ENCODE measurements at places on chromosomes 3 and 15.

- no peak for ATAC-seq
Observed at GRCh38 chr15:54354341-54354740, 376.1 kb downstream of the UNC13C start.

DNA sequence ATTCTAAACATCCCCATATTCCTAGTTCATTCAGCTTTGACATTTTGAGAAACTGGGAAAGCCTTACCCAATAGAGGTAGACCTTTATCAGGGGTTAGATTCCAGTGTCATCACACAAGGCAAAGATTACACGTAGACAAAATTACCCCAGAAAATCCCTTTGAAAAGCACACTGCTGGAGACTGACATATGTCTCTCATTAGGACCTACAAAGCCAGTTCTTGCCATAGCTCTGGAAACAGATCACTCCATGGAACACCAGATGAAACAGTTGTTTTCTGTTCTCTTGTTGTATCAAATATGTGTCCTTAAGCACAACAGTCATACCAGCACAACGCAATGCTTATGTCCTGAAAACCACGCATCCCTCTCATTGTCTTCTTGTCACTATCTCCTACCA is 44.7 kb downstream of the RARB start:
- peak; percentile 45 for ATAC-seq

- ATAC-seq = no peak
Observed at GRCh38 chr15:33113666-33114373, 80.7 kb downstream of the FMN1 start.

- peak; percentile 33 for ATAC-seq
Observed at GRCh38 chr15:78880242-78880533, 7.5 kb downstream of the MORF4L1 start.

GRCh38 chr3:181725830-181726229 is 14.1 kb downstream of the SOX2 start:
- no peak for ATAC-seq

DNA sequence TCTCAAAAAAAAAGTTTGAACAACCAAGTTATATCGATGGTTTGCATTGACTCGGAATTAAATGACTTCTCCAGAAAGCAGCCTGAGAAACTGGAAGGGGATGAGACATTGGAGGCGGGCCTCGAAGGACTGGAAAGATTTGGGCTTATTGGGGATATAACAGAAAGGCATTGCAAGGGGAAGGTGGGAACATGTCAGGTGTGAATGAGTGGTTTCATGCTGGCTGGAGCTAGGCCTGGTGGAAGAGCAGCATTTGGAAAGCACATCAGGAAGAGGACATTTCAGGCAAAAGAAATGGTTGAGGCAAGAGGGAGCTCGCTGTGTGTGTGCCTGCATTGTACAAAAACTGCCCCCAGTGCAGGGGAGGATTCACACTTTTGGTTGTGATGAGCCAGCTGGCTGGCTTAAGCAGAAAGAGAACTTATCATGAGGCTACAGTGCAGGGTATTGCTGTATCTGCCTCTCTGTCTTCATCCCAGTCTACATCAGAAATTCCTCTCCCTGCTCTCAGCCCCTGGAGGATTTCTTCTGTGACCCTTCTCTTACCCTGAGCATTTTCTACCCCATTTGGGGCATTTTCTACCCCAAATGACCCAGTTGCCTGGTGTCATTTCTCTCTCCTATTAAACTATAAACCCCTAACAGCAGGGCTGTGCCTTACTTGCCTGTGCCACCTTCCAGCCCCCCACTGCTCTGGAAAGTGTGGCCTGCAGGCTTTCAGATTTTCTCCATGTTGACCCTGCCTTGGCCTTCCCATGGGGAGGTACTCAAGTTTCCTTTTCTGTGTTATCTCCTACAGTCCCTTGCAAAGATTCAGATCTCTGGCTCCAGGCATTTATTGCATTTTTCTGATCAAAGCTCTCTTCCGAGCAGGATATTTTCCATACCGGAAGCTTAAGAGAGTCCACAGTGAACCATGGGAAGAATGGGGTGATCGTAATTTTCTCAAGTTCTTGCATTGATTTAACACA is 64.4 kb upstream of the FLNB start:
- peak; percentile 53 for ATAC-seq

- no peak for ATAC-seq
Observed at GRCh38 chr15:58535894-58536293, 104.1 kb downstream of the LIPC start.

DNA sequence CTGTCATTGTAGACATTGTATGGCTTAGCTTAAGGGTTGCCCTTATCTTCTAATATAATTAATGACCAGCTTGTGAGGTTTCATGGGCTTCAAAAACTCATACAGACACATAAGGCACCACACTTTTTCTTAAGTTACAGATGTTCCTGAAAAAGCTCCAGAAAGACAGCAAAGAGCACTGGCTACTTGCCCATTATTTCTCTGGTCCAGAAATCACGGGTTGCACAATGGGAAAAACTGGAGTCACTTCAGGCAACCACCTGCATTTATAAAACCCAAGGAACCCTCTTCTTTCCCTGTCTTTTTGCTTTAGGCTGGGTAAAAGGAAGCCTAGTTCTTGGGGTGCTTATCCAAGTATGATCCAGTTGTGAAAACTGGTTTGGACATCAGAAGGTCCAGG is 2.3 kb upstream of the COL6A6 start:
- ATAC-seq = no peak

DNA sequence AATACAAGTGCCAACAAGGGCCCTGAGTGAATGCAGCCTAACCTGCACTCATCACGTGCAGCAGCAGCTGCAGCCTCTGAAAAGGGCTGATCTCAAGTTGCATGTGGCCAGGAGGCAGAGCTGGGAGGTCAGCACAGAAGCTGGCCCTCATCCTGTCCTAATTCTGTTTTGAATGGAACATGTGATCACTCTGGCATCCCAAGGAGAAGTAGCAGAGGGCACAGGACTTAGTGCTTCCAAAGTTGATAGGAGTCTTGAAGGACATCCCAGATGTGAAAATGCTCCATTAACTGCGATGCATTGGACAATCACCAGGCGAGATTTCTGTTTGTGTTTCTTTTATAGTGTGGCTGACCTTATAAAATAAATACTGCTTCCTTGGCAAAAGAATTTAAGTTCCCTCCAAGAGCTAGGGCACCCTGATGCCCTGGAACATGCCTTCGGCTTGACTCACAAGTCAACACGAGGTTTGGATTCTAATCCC is 31.6 kb upstream of the STAG1 start:
- no peak for ATAC-seq

- ATAC-seq = no peak
Observed at GRCh38 chr3:132218817-132219755, 98.1 kb upstream of the ACP3 start.

- no peak for ATAC-seq
Observed at GRCh38 chr3:179449636-179450035, 1.6 kb downstream of the GNB4 start.

GRCh38 chr3:144314946-144315345 is 343.3 kb downstream of the DIPK2A start:
- ATAC-seq = no peak

GRCh38 chr15:31373970-31374369 is 47.3 kb downstream of the KLF13 start:
- ATAC-seq = no peak

- ATAC-seq = no peak
Observed at GRCh38 chr3:181698263-181698954, 13.3 kb upstream of the SOX2 start.

DNA sequence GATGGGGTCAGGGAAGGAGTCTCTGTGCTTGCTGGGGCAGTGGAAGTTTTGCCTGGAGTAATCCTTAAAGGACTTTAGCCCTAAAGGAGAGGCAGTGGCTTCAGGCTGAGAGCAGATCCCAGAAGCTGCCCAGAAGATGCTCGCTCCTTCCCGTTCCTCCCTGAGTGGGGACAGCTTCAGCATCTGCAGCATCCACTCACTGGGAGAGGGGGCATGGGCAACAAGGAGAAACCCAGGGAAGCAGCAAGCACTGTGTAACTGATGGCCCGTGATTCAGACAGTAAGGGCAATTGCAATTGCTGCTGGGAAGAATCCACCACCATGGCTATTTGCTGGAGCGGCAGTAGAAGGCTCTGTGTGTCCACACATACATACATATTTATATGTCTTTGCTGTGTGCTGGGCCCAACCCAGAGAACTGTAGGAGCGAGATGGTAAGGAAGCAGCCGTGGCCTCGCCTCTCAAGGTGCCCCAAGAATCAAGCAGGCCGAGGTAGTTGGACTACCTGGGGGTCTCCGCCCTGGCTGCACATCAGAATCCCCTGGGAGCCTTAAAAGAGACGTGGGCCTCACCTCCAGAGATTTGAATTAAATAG is 5.8 kb upstream of the PAQR5 start:
- no peak for ATAC-seq

DNA sequence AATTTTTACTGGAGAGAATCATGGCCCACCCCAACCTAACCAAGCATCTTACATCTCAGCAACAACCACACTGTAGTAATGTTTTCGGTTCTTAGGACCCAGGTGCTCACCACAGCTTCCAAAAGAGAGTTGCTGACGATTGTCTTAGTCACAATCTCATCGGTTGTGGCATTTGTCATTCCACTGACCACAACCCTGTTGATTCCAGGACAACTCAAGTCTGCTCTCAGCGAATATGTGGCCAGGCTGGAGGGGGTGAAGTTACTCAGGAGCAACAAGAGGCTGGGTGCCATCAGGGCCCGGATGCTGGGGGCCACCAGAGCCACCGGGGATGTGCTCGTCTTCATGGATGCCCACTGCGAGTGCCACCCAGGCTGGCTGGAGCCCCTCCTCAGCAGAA is 25.9 kb downstream of the GALNT15 start:
- ATAC-seq = no peak

DNA sequence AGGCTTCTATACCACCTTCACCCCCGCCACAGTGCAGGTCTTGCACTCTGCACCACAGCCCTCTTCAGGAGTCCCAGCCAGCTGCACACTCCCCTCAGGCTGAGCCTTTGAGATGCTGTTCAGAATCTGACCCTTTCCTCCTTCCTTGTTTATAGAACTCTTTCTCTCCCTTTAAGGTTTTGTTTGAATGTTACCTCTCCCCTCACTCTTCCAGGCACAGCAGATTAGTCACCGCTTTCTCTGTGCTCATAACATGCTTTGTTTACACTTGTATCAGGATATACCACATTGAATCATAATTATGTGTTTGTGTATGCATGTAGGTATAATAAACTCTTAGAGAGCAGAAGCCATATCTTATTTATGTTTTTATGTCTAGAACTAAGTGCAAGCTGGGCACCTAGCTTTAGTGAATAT is 168.4 kb upstream of the BCL6 start:
- peak; percentile 40 for ATAC-seq

- no peak for ATAC-seq
Observed at GRCh38 chr3:27960133-27960532, 238.0 kb upstream of the EOMES start.

DNA sequence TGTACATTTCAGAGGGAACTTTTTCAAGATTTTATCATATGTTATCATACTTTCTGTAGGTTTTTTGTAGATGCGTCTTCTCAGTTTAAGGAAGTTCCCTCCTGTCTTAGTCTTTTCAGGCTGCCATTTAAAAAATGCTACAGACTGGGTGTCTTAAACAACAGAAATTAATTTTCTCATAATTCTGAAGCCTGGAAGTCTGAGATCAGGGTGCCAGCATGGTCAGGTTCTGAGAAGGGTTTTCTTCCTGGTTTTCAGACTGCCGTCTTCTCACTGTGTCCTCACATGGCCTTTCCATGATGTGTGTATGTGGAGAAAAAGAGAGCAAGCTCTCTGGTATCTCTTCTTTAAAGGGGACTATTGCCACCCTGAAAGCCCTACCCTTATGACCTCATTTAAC is 189.9 kb upstream of the SOX2 start:
- ATAC-seq = no peak
